ENCODE measurements at places on chromosomes 3 and 15.

GRCh38 chr15:57857871-57858270, 151.4 kb downstream of the POLR2M start:
- DNase-seq: no peak

GRCh38 chr3:192082730-192083660, 622.0 kb downstream of the PYDC2 start:
- no peak for DNase-seq

GRCh38 chr3:141830508-141830907, 45.9 kb upstream of the ATP1B3 start:
- DNase-seq: no peak

- no peak for DNase-seq
Observed at GRCh38 chr3:45611628-45612081, 17.1 kb downstream of the LIMD1 start.

- no peak for DNase-seq
Observed at GRCh38 chr3:48215876-48216275, 7.4 kb upstream of the CAMP start.

GRCh38 chr15:67115586-67115969, 50.2 kb downstream of the SMAD3 start:
- no peak for DNase-seq

DNA sequence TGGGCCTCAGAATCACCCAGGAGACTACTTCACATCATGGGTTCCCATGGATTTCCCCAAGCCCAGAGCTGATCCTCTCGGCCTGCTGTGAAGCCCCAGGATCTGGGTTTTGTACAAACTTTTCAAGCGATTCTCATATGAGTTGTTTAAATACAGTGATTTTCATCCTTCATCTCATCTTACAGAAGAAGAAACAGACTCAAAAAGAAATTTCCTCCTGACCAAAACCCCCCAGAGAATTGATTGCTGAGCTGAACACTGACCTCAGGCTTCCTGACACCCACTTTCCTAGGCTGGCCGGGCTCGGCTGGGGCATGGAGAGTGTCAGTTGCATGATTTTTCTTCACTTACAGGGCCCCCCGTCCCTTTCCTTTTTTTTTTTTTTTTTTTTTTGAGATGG, 60.3 kb downstream of the BDH1 start:
- DNase-seq: no peak

- DNase-seq: no peak
Observed at GRCh38 chr15:77440378-77440999, 19.8 kb downstream of the HMG20A start.

GRCh38 chr3:172309059-172309458, 139.2 kb downstream of the GHSR start:
- DNase-seq: no peak

GRCh38 chr3:125214738-125215137, 2.2 kb upstream of the SLC12A8 start:
- DNase-seq: no peak

DNA sequence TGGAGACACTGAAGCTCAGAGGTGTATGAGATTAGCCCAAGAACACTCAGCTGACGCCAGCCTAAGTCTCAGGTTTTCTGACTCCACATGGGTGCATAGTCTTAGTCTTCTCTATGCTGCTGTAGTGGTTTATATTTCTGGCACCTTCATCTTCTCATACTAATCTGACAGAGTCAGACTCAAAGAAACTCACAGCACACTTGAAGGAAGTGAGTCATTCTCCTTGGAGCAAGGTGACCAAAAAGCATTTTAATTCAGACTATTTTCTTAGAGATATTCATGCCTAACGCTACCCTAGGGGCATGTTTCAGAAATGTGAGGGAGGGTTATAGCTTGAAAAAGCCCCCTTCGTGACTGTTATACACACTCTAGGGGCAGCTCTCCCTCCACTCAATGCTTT, 775.3 kb upstream of the ARPP21 start:
- DNase-seq: no peak

- DNase-seq: no peak
Observed at GRCh38 chr3:16548721-16549120, 35.2 kb upstream of the RFTN1 start.

- DNase-seq: no peak
Observed at GRCh38 chr15:62591842-62592838, 427.1 kb upstream of the C2CD4B start.

GRCh38 chr15:82688691-82689090, 21.0 kb downstream of the AP3B2 start:
- DNase-seq: no peak

DNA sequence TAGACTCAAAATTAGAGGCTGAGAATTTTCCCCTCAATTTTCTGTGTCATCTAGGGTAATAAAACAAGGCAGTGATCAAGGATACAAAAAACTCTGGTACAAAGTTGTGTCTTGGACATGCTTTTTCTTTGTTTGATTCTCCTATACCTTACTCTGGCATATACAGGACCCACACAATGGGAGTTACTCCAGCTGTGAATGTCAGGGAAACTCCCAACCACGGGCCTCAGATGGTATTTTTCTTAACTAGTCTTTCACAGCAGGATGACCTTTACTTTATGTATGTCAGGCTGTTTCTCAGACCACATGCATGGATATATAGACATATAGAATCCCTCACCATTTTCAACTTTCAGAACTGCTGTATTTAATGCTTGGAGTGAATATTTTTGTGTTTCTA, 41.3 kb downstream of the FEZF2 start:
- DNase-seq: no peak

DNA sequence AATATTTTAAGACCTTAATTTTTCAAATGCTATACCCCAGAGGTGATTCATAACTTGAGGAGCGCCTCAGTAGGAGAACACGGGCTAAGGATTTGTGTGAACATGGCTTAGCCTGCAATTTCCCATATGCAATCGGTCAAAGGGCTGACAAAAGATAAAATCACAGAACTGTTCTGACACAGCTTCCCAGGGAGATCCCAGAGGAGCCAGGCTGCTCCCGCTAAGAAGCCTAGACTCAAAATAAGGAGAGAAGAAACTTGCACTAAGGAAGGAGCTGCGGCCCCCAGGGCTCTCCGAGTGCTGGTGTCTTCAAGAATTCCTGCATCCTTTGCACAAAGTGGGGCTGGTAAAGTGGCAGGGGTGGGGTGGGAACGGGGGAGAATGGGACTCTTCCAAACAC, 106.3 kb upstream of the DLG1 start:
- no peak for DNase-seq

- DNase-seq: no peak
Observed at GRCh38 chr15:52105846-52106245, 6.7 kb downstream of the BCL2L10 start.

- no peak for DNase-seq
Observed at GRCh38 chr15:65374821-65375401, 2.9 kb downstream of the IGDCC3 start.

DNA sequence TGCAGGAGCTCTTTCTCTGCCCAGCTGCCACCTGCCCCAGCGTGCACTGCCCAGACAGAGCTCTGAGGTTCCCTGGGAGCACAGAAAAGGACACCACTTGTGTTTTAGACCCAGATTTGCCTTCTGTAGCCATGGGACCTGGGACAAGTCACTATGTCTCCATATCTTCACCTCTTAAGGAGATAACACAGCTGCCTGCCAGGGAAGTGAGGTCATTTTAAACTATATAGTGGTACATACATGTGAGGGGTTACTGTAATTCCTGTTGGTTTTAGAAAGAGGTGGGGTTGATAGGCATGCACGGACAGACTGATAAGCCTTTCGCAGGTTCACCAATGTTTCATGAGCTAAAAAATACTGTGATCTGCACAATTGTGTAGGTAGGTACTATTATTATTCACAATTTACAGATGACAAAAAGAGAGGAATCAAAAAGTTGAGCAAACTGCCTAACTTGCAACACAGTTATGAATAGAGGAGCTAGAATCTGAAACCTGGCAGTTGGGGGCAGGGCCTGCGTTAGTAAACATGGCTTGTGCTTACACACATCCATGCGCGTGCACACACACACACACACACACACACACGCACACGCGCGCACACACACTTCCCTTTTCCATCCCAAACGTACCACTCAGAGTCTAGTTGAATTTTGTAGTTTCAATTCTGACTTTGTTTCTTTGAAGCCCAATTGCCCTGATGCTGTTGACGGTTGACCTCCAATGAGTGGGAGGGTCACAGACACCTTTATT, 193.6 kb downstream of the FAM43A start:
- no peak for DNase-seq

- DNase-seq: no peak
Observed at GRCh38 chr15:97061392-97061791, 730.9 kb downstream of the NR2F2 start.

DNA sequence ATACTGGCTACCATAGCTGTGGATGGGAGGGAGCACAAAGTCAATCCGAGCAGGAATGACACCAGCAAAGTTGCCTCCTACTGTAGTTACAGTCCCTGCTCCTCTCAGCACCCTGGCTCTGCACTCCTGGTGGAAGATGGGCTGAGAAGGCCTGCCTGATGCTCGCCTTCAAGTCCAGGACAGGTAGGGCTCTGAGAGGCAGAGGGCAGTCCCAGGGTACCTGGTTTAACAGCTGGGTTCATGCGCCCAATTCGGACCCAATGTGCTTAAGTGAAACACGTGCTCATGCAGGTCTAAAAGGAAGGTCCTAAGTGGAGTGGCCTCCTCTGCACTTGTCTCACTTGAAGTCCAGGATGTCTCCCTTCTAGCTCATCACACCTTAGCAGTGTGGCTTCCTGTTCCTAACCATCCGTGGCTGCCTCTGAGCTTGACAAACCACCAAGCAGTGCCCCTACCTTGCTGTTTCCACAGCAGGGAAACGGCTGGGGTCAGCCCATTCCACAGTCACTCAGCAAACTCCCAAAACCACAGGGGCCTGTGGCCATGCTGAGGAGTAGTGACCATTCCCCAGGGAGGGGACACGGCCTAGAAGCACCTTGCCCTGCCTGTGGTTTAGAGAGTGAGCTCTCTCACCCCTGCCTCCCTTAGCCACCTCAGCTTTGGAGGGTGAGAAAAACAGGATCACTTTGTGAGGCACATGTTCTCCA, 3.9 kb upstream of the MUSTN1 start:
- DNase-seq: peak; percentile 15

GRCh38 chr15:87962428-87962827, 294.1 kb downstream of the NTRK3 start:
- DNase-seq: no peak

DNA sequence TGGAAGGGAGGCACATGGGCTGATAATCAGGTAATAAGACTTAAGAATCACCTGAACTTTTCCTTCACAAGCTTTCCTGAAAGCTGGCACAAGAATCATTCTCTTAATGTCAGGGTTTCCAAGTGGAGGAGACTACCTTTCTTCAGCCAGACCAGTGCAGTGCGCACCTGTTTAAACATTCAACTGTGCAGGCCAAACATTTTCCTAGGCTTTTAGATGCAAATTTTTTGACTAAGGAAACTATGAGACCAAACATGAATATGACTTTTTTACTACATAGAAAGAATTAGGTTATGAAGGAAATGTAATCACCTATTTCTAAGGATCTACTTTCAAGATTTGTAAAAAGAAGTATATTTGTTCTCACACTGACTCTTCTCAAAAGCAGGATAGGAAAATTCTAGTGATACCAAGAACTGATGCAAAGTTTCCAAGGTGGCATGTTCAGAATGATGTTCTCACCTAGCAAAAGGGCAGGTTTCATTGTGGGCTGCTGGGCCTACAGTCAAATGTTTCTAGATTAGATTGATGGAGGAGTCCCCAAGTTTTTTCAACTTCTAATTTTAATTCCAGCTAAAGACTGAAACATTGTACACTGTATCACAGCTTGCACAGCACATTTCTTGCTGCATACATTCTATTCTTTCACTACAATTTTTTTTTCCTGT, 339.1 kb downstream of the TIGIT start:
- no peak for DNase-seq

GRCh38 chr3:129937717-129938116, 36.8 kb upstream of the TRH start:
- DNase-seq: no peak

DNA sequence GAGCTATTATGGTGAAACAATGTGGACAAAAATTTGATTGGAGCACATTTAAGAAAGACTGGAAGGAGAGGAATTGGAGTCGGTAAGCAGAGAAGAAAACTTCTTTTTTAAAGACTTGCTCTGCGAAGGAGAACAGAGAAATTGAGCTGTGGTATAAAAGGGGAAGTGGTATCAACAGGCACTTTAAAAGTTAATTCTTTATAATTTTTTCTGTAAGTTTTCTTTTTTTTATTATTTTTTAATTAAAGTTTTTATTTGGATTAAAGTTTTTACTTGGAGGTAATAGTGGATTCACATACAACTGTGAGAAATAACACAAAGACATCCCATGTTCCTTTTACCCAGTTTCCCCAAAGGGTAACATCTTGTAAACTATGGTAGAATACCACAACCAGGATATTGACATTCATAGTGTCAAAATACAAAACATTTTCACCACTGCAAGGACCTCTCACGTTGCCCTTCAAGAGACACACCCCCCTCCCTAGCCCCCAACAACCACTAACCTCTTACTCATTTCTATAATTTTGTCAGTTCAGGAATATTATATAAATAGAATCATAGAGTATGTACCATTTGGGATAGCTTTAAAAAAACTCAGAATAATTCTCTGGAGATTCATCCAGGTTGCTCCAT, 33.8 kb upstream of the XIRP1 start:
- no peak for DNase-seq

DNA sequence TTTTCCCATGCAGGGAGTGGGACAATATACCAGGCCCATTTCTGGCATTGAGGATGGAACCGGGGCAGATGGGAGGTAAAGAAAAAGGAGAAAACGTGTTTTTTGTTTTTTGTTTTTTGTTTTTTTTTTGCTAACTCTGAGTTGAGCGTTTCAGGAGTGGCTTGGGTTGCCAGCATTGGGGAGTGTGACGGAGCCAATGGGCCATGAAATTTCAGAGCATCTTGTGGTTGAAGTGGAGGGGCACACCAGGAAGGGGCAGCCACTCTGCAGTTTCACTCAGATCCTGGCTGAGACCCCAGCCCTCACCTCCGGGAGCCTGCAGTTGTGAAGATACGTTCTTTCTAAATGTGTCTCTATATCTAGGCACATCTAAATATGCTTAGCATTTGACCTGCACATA, 240.5 kb downstream of the TLE3 start:
- no peak for DNase-seq

GRCh38 chr3:161914703-161915417, 418.3 kb downstream of the OTOL1 start:
- DNase-seq: no peak

GRCh38 chr3:12579905-12580304, 23.0 kb downstream of the MKRN2 start:
- no peak for DNase-seq

GRCh38 chr3:58167431-58168351, 43.1 kb downstream of the DNASE1L3 start:
- peak; percentile 47 for DNase-seq

GRCh38 chr15:101528917-101529299, 39.4 kb upstream of the PCSK6 start:
- DNase-seq: no peak

- no peak for DNase-seq
Observed at GRCh38 chr15:45630917-45631691, 3.7 kb upstream of the SQOR start.

GRCh38 chr15:33445984-33446383, 135.2 kb downstream of the RYR3 start:
- DNase-seq: no peak
